Sciatic nerve (tissue), 2 donors: ENCODE measurements at places on chromosomes 13 and 19. TPM values are rescaled to one million over a fixed set of nuclear protein-coding genes. Genes with fewer than 3 reads are reported as not detected.

The BST2 gene
- total RNA-seq: 80.0 TPM

- no peak for DNase-seq
These were observed 50.0 kb upstream of the CALM3 start for GRCh38 chr19:46551164-46551563.

The IGSF23 gene
- not detected for total RNA-seq

The LGALS14 gene
- not detected for total RNA-seq

DNA sequence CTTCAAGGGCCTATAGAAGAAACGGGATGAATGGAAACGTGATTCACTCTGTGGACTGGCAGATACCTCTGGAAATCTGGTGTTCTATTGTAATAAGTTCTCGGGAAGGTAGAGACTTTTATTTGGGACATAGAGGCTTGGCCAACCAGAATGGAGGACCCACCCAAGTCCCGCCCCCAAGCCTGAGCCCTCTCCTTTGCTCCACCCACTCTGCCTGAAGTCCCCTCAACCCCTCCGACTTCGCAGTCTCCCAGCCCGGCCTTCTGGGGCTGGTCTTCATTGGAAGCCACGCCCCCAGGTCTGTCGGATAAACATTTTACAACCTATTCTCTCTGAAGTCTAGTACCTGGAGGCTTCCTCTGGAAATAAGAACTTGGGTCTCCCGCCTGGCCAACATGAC, 16.9 kb downstream of the FBXL12 start:
- DNase-seq: no peak

The ZNF682 gene
- total RNA-seq: 6.1 TPM

- DNase-seq: no peak
These were observed 2.6 kb downstream of the ACSBG2 start for GRCh38 chr19:6138066-6138465.

GRCh38 chr13:26599860-26600259, 42.4 kb downstream of the WASF3 start:
- no peak for DNase-seq
